ENCODE measurements at places on chromosomes 6 and 20. TPM values are rescaled to one million over a fixed set of nuclear protein-coding genes. Genes with fewer than 3 reads are reported as not detected.

DNA sequence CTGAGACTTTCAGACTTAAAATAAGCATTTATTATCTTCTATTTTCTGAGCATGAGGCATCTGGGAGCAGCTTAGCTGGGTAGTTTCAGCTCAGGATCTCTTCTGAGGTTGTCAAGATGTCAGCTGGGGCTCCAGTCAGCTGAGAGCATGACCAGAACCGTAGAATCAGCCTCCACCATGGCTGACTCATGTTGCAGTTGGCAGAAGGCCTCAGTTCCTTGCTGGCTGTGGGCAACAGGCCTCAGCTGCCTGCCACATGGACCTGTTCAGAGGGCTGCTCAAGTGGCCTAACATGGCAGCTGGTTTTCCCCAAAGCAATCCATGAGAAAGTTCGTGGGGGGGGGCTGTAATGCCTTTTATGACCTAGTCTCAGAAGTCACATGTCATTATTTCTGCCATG is 142.3 kb downstream of the LY86 start:
- DNase-seq: peak; percentile 85

Gene CRISP2
- not detected for total RNA-seq

Gene TAAR8
- not detected for total RNA-seq

Gene HCK
- 0.13 TPM for total RNA-seq

Gene MDN1
- total RNA-seq: 11.9 TPM

Gene ARFGEF3
- 10.3 TPM for total RNA-seq

Gene TMEM217
- 0.38 TPM for total RNA-seq

Gene TUBB1
- not detected for total RNA-seq

Gene FRS3
- total RNA-seq: 0.77 TPM

Gene BPI
- total RNA-seq: not detected

GRCh38 chr6:17930321-17930993 is 57.0 kb downstream of the KIF13A start:
- no peak for DNase-seq

Gene PRDM13
- not detected for total RNA-seq

GRCh38 chr6:125781314-125781868 is 9.4 kb upstream of the NCOA7 start:
- no peak for DNase-seq

DNA sequence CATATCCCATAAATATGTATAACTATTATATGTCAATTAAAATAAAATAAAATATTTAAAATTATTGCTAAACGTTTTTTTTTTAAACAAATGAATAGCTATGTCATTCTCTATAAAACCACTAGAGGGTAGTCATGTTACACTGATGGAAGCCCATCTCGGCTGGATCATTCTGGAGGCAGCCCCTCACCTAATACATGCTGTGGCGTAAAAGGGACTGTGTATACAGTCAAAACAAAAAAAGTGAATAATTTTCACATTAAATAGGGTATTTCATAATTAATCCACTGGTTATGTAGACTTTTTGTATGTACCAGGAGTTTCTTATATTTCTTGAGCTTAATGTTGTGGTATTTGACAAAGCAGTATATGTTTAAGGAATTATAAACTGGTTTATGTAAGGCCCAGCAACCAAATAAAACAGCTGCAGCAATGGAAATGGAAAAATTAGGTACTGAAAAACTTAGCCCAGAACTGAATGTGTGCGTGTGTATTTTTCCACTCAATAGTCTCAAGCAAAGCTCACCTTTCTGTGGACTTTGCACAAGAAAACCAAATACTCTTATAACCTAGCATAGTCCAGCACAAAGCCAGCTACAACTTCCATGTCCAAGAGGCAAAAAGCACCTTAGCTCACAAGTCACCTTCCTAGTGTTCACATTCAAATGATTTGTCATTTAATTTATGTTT is 81.7 kb downstream of the COL9A1 start:
- peak; percentile 38 for DNase-seq

DNA sequence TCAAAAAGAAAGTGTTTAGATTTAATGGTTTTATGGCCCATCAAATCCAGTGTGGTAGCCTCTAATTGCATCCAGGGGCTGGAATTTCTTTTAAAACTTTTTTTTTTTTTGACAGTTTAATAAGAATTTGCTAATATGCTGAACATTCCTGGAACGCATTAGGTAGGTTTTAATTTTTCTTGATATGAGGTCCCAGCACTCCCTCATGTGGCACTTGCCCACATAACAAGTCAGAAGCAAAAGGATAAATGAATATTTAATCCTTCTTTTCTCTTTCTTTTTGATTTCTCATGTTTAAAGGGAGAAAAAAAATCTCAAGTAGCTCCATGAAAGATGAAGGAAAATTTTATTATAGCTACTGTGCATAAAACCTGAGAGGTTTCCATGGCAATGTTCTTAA is 13.5 kb downstream of the HAO1 start:
- peak; percentile 36 for DNase-seq

DNA sequence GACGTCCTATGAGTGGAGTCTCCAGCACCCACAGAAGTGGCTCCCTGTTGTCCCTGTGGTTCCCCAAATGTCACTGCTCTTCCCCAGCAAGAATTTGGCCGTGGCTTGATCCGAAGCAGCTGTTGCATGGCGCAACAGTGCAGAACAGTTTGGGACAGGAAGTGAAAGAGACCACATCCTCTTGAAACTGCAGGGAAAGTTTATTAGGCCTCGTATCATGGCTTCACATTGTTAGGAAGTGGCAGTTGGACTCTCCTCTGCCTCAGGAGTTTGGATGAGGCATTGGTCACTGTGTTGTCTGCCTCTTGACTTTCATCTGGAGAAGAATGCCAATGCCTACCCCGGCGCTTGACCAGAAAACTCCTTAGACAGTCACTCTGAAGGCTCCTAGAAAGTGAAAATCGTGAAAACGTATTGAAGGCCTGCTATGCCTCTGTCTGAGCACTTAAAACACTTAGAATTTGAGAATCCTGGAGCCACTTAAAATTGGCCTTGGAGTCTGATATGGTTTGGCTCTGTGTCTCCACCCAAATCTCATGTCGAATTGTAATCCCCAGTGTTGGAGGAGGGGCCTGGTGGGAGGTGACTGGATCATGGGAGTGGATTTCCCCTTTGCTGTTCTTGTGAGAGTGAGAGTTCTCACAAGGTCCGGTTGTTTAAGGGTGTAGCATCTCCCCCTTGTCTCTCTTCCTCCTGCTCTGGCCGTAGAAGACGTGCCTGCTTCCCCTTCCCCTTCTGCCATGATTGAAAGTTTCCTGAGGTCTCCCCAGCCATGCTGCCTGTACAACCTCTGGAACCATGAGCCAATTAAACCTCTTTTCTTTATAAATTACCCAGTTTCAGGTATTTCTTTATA is 334.9 kb upstream of the JARID2 start:
- no peak for DNase-seq

DNA sequence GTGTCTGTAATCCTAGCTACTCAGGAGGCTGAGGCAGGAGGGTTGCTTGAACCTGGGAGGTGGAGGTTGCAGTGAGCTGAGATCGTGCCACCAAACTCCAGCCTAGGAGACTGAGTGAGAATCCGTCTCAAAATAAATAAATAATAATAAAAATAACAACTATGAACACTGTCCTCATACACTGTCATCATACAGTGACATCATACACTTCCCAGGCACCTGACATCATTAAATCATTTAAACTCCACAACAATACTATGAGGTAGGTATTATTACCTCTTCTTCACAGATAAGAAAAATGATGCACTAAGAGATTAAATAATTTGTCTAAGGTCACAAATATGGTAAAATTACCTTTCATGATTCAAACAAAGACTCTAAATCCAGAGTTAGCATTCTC is 200.9 kb upstream of the RUNX2 start:
- no peak for DNase-seq

DNA sequence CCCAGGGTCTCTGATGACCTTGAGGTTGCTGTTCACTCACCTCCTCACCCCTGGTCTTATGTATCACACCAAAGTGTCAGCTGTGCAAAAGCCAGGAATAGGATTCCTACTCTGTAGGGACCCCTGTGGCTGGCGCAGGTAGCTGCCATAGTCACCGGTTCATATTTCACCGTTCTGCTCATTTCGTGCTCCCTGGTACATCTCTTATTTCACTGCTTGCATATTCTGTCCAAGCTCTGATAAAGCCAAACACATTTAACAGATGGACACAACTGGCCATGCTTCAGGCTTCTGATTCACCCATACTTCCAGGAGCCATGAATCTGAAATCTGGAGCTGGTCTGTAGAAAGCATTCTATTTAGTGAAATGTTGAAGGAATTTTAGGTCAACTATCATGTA is 20.5 kb downstream of the SLC22A3 start:
- DNase-seq: no peak

Gene PLG
- not detected for total RNA-seq

GRCh38 chr6:8159966-8160365 is 57.6 kb upstream of the EEF1E1 start:
- no peak for DNase-seq

Gene TINAG
- total RNA-seq: not detected

- no peak for DNase-seq
Measured at GRCh38 chr6:88443554-88443953, 277.4 kb upstream of the CNR1 start.

- DNase-seq: no peak
Measured at GRCh38 chr20:42276718-42277602, 658.8 kb upstream of the CHD6 start.

- DNase-seq: no peak
Measured at GRCh38 chr6:42162384-42162783, 10.8 kb upstream of the GUCA1A start.

- peak; percentile 94 for DNase-seq
Measured at GRCh38 chr6:35026434-35027222, 114.5 kb downstream of the TCP11 start.

DNA sequence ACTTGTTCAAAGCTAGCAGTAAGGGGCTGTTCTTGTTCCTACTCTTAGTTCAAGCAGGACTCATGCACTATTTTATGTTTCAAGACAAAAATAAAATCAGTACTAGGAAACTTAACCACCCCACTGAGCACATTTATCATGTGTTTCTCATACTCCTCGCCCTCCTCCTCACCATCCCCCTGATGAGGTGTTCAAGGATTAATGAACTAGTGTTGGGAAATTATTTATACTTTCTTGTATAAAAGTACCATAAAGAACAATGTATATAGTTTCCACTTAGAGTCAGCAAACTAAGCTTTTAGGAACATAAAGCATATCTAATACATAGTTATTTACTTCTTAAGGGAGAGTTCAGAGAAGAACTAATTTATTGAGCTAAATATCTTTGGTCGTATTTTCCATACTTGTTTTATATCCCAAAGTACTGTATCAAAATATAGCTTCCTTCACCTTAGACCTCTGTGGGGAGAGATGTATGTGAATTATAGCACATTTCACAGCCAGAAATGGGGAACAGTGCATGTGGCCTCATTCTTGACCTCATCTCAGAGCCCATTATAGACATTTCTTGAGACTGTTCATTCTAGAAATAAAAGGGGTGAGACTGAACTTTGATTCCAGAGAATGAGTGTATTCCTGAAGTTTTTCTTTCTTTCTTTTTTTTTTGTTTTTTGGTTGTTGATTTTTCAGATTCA is 326.5 kb upstream of the MAP3K7 start:
- DNase-seq: no peak

DNA sequence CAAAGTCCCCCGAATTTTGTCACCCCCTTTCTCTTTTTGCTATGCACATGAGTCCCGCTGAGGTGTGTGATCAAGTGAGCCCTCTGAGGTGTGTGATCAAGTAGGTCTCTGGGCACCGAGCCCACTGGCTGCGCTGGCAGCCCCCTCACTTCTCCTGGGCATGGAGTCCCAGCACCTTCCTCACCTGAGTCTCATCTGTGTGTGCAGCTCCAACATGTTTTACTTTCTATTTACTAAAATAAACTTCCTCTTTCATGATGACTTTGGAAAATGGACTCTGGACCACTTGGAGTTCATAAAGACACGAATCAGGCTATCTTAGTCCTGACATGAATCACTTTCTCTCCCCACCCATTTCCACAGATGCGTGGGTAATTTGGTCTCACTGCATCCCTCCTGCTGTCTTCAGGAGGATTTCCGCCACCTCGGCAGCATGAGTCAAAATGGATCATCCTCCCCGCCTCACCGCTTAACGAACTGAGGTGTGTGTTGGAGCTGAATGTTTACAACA is 39.8 kb downstream of the PRDM1 start:
- DNase-seq: no peak

GRCh38 chr20:44019638-44020335 is 105.1 kb downstream of the TOX2 start:
- DNase-seq: no peak

Gene SLC22A16
- total RNA-seq: not detected

DNA sequence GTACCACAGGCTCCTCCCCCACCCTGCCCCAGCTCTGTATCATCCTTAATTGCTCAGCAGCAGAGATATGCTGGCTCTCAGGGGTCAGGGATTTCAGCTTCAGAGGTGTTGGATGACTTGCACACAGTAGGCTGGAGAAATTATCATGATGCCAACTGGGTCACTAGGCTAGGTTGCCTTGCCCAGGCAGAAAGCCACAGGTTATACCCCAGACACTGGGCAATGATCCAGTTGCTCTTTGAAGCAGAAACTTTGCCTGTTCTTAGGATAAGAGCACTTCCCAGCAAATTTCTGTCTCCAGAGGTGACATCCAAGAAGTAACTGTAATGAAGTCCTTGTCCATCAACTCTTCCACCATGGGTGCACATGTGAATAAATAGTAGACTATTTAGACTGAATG is 38.3 kb upstream of the SCML4 start:
- no peak for DNase-seq

- no peak for DNase-seq
Measured at GRCh38 chr20:50460115-50460607, 50.0 kb upstream of the PTPN1 start.

DNA sequence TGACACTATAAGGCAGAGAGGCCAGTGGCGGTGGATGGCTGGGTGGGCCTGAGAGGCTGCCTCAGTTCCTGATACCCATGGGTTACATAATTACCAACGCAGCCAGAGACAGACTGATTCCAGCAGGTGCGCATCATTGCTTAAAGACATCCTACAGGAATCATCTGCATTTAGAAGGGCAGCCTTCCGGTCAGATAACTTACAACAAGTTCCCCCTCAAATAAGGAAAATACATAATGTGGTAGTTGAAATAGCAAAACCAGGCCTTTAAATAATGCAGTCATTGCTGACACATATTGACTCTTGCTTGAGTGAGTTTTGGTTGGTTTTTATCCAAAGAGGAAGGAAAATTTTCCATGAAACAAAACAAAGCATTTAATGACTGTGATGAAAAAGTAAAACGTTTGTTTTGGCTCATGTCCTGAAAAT is 81.9 kb downstream of the SIM1 start:
- DNase-seq: peak; percentile 12

GRCh38 chr20:10604865-10605440 is 68.8 kb downstream of the JAG1 start:
- no peak for DNase-seq

- no peak for DNase-seq
Measured at GRCh38 chr6:51339728-51340127, 521.1 kb downstream of the TFAP2B start.

Gene SLC17A5
- total RNA-seq: 18.7 TPM

Gene THEMIS
- total RNA-seq: not detected

Gene PPP1R10
- 18.3 TPM for total RNA-seq

DNA sequence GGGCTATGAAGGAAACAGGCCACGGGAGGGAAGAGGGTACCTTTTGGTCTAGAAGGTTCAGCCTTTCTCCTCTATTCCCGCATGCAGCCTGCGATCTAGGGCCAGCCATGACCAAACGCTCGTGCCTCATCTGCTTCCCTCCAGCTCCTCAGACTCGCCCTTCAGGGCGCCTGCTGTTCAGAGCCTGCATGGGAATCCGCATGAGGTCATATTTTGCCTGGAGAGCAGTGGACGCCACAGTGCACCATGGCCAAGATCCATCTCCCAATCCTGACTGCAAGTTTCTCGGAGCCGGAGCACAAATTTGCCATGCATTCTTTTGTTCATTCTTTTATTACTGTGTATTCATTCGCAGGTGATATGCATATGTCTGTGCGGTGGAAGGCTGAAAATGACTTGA is 608.1 kb downstream of the QKI start:
- DNase-seq: no peak

GRCh38 chr6:166351715-166352285 is 9.5 kb upstream of the SFT2D1 start:
- peak; percentile 81 for DNase-seq

Measured in bronchial epithelial cell (primary cell).